Common myeloid progenitor, CD34-positive (primary cell): ENCODE measurements at places on chromosomes 11 and 22.

DNA sequence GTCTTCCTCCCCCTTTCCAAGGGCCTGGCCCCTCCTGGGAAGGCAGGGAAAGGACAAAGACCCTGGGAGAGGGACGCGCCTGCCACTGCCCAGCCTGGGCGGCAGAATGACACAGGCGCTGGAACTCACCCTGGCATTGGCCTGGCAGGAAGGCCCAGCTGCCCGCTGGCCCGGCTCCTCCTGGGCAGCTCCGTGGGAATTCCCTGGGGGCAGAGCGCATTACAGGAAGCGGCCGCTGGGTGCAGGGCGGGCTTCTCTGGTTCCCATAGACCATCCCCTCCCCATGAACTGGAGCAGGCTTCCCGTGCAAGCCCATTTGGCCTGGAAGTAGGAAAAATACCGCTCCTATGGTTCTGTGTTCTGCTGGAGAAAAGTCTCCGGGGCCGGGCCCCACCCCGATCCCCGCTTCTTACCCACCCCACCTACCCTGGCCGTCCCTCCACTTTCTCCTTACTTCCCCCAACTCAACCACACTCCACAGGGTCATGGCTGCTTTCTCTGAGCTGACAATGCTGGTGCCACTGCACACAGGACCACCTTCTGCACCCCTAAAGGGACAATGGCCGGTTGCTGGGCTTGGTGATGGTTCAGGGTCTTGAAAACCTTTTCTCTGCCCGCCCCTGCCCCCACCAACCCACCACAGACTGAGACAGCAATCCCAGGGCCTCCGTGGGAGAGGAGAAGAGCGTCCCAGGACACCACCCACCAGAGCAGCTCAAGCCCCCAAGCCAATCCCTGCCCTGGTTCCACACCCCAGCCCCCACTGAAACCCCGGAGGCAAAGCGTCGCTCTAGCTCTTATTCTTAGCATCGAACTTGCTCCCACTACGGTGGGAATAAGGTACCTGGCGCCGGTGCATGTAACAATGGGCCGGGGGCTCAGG is 58.9 kb downstream of the LINC01488 start:
- DNase-seq = no peak

DNA sequence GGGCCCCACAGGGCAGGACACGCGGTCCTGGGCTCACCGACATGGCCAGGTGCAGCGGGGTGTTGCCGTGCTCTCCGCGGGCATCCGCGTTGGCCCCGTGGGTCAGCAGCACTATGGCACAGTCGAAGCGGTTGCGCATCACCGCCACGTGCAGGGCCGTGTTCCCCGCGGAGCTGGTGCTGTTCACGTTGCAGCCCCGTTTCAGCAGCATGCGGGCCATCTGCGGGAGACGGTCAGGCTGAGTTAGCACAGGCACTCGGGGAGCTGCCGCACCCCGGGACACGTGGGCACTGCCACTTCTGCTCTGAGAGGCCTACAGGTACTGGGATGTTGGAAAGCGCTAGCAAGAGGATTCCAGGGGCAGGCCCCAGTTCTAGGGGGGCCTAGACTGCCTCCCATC is 22.3 kb upstream of the BAIAP2L2 start:
- no peak for DNase-seq

DNA sequence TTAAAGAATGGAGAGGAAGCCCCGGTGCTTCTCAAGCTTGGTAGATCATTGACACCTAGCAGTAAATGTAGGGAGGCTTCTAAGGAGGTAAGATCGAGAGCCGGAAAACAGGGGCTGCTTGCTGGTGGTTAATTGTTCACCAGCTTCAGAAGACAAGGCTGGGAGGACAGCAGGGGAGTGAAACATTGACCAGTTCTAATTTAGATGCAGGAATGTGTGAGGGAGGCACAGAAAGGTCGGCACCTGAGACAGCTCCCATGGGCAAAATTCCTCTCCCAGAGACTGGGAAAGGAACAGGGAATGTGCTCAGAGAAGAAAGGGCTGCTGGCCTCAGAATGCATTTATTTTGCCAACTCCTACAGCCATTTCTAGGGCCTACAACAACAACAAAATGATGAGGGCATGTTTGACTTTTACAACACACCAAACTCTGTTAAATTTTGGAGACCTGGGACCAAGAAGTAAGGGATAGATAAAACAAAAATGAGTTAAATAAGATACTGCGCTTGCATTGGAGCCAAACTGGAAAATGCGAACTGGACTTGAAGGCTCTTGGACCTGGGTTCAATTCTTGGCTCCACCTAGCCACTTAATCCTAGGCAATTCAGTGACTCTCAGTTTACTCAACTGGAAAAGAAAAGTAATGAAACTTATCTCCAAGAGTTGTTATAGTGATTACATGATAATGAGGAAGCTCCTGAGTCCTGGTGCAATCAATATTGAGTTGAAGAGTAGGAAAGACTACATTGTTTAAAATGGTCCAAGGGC is 31.0 kb downstream of the FZD4 start:
- DNase-seq = no peak

DNA sequence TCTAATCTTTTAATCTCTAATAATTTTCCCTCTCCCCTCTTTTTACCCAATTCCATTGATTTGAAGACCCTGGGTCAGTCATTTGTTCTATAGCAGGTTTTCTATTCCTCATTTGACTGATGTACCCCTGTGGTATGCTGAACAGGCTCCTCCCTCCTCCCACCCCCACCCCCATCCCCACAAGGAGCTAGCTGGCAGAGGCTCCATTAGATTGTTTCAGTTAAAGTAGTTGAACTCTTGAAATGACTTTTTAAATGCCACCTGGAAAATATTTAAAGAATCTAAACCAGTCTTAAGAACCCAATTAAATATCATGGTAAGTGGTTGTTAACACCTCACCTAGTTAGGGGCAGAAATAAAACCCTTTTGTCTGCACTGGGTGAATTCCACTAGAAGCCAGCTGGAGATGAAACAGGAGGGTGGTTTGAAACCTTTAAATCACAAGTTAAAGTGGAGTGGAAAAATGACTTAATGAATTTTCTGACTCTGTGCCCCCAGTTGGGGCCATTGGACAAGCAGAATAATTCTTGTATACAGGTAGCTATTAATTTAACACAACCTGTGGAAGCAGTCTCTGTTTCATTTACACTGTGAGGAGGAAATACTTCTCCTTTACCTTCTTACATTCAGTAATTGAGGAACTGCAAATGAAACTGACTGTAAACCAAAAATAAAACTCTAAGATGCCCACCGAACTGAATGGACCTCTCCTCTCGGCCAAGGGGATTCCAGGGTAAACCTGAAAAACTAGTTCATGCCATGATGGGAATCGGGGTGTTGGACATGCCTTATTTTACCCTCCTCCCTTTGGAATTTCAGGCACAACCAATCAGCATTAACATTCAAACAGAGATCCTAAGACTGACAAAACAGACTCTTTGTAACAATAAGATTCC is 30.7 kb downstream of the PRR5L start:
- DNase-seq = no peak

DNA sequence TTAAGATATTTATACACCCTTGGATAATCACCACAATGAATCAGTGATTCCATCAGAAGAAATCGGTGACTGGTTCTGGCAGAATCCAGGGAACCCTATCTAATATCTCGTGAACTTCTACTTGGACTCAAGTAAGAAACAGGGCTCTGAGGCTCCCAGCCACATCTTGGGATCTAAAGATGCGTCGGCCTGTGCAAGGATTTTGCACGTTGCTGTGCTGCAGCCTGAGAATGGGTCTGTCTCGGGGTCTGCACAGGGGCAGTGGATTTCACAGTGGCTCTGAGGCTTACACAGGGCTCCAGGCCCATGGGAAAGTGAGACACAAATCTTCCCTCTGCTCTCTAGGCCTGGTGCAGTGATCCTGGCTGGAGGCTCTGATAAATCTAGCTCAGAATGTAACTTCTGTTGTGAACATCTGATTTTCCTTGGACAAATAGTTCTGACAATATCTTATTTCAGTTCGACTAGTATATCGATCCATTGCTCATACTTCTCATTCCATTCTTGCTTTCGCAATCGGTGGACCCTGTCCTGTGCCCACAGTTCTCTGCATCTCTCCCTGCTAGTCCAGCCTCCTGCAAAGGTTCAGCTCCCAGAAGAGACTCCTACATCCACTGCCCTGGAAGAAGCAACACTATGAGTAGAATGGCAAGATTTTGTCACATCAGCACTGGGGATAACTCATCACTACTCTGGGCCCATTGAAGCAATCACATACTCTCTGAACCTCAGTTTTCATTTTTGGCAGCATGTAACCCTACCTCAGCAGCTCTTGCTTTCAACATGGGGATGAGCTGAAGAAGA is 105.5 kb upstream of the TOP3B start:
- DNase-seq = no peak
